Effector memory CD8-positive, alpha-beta T cell (primary cell): ENCODE measurements at places on chromosomes 1 and 21.
A peak's percentile ranks its signal among the peaks of the same experiment; 100 is the strongest.

- H3K27ac ChIP-seq = no peak overlapping the region
- H3K27me3 ChIP-seq = peaks cover 51% of the 10 kb centered on the region
- no peak for DNase-seq
- no peaks in the 10 kb centered on the region for H3K4me1 ChIP-seq
These were observed 101.9 kb upstream of the TNR start for GRCh38 chr1:175845338-175845737.

GRCh38 chr1:93025572-93025971 is 53.5 kb upstream of the MTF2 start:
- H3K27ac ChIP-seq = no peak overlapping the region
- no peak for DNase-seq
- H3K36me3 ChIP-seq = peaks cover 2% of the 10 kb centered on the region
- H3K4me3 ChIP-seq = no peak overlapping the region

GRCh38 chr1:46519209-46519608 is 29.6 kb downstream of the DMBX1 start:
- H3K36me3 ChIP-seq = no peaks in the 10 kb centered on the region
- no peak for DNase-seq
- H3K4me1 ChIP-seq = no peaks in the 10 kb centered on the region
- no peak overlapping the region for H3K4me3 ChIP-seq

- peaks cover 14% of the 10 kb centered on the region for H3K4me1 ChIP-seq
- H3K27me3 ChIP-seq = no peaks in the 10 kb centered on the region
- H3K27ac ChIP-seq = peak overlapping the region; percentile 75
- no peak for DNase-seq
These were observed 5.6 kb downstream of the TMEM234 start for GRCh38 chr1:32216566-32216965.

- H3K4me3 ChIP-seq = no peak overlapping the region
- H3K4me1 ChIP-seq = no peaks in the 10 kb centered on the region
- H3K36me3 ChIP-seq = no peaks in the 10 kb centered on the region
- no peak for DNase-seq
- no peaks in the 10 kb centered on the region for H3K27me3 ChIP-seq
These were observed 123.6 kb downstream of the PBX1 start for GRCh38 chr1:164682570-164682969.
